ENCODE measurements at places on chromosomes 11 and 22.

DNA sequence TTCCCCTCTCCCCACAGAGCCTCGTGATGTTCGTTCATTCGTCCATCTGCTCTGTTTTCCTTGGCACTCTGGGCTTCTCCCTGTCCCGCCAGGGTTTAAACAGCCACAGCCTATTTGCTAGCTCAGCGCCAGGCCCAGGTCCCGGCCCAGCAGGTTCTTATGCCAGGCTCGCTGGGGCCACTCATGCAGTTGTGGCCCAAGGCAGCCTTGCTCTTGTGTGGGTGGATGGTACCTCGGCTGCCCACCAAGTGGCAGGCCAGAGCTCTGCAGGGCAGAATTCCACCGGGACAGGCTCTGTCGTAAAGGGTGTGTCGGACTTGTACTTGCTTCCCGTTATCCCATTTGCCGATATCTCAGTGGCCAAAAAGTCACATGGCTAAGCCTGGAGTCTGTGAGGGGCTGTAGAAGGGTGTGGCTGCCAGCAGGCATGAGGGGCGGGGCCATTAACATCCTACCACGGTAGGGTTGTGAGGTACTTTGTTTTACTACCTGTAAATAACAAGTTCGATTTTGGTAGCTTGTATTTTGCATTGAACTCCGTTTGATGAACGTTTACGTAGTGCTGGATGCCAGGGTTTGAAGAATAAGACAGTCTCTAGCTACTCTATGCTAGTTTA lies 7.9 kb downstream of the FAM118A start:
- DNase-seq: no peak

- no peak for DNase-seq
These were observed 203.1 kb downstream of the TENM4 start for GRCh38 chr11:79237703-79238102.

DNA sequence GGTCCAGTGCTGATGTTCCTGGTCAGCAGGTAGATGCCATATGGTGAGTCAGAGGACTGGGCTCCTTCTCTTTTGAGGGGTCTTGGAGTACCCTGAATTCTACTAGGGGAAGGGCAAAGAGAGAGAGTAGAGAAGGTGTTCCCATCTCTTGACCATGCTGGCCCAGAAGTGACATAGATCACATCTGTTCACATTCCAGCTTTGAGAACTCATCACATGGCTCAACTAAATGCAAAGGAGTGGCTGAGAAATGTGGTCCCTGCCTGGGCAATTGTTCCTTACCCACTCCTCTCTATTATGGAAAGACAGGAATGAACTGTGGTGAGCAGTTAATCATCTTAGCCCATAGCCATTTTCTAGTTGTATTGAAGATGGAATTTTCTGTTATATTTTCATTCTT lies 105.4 kb upstream of the TIMP3 start:
- DNase-seq: no peak

- DNase-seq: no peak
These were observed 31.7 kb downstream of the TEAD1 start for GRCh38 chr11:12705874-12706273.

DNA sequence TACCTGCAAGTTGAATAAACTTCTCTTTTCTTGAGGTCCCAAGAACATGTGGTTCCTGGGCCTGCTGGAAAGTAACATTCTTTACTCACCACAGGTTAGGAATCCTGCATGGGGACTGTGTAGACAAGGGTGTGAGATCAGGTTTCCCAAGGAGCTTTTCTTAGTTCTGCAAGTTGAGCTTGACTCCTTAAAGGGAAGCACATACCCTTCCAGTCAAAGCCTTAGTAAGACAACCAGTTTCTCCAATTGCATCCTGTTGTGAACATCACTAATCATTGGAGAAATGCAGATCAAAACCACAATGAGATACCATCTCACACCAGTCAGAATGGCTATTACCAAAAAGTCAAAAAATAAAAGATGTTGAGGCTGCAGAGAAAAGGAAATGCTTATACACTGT lies 48.3 kb upstream of the PAK1 start:
- no peak for DNase-seq

DNA sequence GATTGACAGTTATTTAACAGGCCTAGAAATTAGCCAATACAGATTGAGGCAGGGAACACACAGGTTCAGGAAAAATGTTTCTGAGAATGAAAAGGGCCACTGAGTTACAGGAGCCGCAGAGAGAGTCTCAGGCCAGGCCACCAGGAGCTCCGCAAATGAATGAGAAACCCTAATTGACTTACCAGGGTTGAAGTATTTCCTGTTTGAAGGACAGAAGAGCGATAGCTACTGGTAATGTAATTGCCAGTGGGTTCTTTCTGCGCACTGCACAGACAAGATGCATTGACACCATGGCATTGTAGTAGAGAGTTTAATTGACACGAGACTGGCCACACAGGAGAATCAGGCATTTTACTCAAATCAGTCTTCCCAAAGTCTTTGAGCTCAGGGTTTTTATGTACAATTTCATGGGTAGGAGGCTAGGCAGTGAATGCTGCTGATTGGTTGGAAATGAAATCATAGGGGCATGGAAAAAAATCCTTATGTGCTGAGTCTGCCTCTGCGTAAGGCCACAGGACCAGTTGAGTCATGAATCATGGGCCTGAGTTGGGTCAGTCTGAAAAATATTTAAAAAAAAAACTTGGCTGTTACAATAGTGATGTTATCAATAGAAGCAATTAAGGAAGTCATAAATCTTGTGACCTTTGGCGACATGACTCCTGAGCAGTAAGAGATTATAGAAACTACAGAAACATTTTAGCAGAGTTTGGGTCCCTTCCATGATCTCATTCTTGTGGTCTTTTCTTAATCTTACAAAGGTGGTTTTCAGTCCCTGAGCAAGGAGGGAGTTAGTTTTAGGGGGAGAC lies 203.8 kb downstream of the CASP12 start:
- no peak for DNase-seq

DNA sequence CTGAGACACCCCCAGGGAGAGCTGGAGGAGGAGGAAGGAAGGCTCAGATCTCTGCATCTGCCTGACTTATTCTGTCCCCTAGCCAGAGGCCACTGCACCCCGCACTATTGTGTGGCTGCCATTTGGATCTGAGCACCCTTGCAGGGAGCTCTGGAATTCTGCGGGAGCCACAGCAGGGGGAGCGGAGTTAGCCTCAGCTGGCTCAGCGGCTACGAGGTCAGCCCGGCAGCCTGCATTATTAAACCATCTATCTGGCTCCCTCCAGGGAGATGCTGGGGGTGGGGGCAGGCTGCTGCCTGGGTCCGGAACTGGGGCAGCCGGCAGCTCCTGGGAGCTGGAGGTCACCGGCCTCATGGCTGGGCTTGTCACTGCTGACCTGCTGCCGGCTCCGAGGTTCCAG lies 6.5 kb upstream of the ELFN2 start:
- no peak for DNase-seq
